ENCODE measurements at places on chromosomes 12 and 14. TPM values are rescaled to one million over a fixed set of nuclear protein-coding genes. Genes with fewer than 3 reads are reported as not detected.

Gene ACOT4
- 1.6 TPM for total RNA-seq

Gene ASB2
- total RNA-seq = 2.9 TPM

Gene NUMB
- total RNA-seq = 39.6 TPM

Gene KRT86
- total RNA-seq = not detected

Gene C12orf50
- total RNA-seq = not detected

Gene SDSL
- 0.48 TPM for total RNA-seq

Gene LMNTD1
- total RNA-seq = not detected

Gene MGAT4C
- not detected for total RNA-seq

DNA sequence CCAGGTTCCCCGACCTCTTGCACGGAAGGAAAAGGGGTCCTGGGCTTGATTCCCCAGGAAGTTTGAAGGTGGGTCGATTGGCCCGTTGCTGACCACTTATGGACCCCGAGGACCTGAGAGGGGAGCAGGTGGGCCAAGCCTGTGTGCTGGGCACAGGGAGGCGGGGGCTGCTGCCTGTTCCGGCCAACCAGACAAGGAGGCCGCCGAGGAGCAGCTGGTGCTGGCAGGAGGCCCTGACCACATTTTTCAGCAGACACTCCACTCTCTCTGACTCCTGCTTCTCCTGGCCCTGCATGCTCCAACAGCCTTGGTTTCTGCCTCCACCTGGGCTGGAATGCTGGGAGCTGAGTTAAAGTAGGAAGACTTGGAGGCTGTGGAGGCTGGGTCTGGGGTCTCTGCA, 42.8 kb downstream of the NOS1 start:
- DNase-seq = no peak

DNA sequence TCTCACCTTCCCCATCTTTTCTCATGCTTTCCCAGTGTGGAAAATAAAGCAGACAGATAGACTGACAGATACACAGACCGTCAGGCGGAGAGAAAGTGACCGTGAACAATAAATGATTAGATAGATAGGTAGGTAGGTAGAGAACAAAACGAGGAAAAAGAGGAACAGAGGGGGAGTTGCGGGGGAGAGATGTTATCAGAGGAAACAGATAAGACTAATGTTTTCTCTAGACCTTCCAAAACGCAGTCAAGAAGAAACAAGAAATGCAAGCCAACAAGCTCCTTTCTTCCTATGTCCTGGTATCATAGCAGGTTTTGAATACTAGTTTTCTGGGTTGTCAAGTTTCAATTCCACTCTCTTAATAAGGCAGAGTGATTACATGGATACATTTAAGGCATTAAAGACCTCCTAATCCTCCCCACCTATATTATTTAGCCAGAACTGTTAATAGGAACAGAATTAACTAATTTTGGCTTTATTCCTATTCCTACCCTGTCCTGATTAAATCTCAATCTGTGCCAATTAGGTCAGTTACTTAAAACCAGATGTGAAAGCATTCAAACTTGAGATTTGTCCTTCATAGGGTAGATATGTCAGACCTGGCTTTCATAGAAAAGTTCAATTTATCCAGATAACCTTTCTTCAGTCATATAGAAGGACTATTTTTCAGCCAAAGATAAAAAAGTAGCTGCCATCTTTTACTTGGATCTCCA, 89.0 kb upstream of the PTPRR start:
- DNase-seq = no peak

- no peak for DNase-seq
Observed at GRCh38 chr12:41277100-41277945, 89.2 kb downstream of the PDZRN4 start.

DNA sequence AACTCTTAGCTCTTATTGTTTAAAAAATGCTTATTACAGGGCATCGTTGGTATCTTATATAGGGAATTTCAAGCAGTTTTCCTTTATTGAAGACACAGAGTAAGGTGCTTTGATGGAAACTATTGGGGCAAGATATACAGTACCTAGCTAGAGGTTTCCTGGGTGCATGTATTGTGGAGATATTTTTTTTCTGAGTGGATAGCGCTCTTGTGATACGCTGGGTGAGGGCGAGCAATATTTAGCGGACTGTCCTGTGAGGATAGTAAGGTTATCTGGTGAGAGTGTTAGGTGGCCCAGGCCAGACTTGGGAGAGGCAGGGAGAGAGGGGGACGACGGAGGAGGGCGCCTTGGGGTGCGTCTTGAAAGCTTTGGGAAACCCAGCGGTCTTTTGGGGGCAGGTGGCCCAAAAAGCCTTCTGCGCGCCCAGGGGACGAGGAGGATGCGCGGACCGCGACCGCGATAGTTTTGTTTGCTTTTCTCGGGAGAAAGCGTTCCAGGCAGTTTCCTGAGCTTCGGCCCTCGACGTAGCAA, 596 bp upstream of the BICD1 start:
- no peak for DNase-seq

DNA sequence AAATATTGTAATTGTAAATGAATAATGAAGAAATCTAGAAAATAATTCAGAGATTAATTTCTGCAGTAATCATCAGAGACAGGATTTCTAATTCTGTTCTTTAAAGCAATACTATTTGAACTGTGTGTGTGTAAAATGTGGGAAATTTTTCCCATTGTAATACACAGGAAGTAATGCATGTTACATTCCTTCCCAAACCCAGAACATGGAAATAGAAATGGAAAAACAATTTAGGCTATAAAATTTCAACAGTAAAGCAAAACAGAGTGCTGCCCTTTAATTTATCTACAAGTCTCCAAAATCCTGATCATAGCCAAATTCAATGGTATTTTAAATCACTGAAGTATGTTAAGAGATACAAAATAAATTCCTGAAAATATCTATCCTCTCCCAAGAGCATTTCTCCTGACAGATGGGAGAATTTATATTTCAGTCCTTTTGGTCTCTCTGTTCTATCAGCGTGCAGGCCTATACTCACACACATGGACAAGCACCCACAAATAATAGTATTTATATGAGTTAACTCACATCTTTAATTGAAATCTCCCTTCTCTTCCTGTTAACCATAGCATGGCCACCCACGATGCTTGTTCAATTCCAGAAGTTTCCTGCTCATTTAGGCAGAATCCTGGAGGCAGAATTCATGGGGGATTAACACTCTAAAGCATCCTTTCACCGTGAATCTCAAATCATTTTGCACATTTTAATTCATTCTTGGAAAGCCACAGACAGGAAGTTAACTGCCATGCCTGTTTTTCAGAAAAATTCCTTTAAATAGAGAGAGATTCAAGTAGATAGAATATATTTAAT, 1465.4 kb upstream of the FLRT2 start:
- no peak for DNase-seq

DNA sequence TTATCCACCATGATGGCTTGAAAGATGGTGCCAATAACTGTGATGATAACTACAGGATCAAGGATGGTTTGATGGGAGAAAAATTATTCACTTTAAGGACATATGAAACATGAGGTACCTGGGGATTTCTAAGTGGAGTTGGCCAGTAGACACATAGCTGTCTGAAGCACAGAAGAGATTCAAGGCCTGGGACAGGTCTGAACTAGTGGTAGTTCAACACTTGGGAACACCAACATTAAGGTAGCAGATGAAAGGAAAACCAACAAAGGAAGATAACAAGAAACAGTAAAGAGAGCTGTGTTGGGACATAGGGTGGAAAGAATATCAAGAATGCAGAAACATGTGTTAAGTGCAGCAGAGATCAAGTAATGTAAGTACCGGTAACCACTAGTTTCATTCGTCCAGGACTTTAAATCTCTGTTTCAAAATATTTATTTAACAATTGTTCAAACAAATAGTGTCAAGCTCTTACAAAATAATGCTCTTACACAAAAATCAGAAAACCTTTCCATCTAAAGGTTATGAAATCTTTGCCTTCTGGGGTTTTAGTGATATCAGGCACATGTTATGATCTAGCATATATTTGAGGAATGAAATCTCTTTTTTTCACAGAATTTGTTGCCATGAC, 104.7 kb downstream of the ST8SIA1 start:
- DNase-seq = no peak

GRCh38 chr12:992647-993046, 1.6 kb downstream of the ERC1 start:
- no peak for DNase-seq

- no peak for DNase-seq
Observed at GRCh38 chr12:109435428-109436187, 41.5 kb downstream of the KCTD10 start.

DNA sequence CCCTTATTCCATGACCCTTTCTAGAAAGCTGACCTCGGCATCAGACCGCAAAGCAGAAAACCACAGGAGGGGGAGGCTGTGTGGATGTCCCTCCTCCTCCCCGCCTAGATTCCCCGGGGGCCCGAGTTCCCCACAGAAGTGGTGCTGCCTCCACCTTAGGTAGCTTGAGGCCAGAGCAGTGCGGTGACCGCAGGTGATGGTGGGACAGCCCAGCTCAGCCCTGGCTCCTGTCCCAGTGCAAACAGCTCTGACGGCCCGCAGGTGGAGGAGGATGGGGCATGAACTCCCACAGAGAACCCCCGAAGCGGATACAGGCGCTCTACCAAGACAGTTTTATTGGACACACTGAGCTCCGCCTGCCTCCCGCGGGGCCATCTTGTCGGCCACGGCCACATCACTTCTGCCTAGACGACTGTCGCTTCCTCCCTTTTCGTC, 19.5 kb downstream of the ARL6IP4 start:
- no peak for DNase-seq

- no peak for DNase-seq
Observed at GRCh38 chr14:82052778-82053177, 519.1 kb upstream of the SEL1L start.

GRCh38 chr12:8032242-8033152, at the start of gene FOXJ2:
FOXJ2 (plus strand) TSS chr12:8032716; CDS start chr12:8039833, 7,117 bp downstream.
- no peak for DNase-seq

- no peak for DNase-seq
Observed at GRCh38 chr14:47917344-47917954, 242.0 kb upstream of the MDGA2 start.

DNA sequence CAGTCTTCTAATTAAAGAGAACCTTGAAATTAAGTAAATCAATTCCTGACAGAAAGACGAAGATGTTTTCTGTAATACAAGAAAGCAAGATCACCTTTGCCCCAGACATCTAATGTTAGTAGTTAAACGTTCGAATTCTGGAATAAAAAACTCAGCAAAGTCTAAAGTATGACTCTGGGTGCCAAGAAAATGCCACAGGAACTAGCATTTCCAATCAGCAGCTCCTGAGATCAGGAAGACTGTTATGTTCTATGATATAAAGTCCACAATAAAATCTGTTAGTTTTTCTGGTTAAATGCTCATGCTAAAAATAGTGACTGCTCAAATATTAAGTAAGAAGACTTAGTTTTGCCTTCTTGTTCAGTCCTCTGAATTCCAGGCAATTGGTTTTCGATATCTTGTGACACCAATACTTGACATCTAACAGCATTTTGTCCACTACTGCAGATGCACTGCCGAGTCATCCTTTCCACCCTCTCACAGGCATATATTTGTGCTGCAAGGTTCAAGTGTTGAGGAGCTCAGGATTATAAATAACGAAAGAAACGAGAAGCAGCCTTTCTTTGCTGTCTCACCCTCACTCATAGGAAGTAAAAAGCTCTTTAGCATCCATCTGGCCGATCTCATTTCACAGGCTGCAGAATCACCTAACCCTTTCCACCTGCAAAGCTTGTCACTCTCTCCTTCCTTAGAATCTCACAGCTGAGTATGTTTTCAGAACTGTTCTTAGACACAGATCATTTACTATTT, 32.0 kb downstream of the SSH1 start:
- DNase-seq = no peak

GRCh38 chr12:64876388-64877071, 52.1 kb downstream of the TBC1D30 start:
- no peak for DNase-seq

DNA sequence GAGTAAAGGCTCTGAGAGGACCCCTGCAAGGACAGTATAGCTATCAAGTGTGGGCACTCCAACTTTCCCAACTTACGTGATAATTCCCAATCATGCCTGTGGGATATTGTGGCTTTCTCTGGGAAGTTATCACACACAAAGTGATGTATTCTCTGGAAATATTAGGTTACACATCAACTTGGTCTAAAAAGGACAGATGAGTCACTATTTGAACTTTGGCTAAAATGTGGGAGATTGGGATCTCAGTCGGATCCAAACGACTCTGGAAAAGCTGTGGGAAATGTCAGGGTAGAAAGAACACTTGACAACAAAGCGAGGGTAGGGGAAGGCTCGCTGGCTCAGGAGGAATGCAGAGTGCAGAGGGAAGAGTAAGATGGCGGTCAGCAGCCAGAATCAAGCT, 1048.9 kb downstream of the BCL11B start:
- no peak for DNase-seq

DNA sequence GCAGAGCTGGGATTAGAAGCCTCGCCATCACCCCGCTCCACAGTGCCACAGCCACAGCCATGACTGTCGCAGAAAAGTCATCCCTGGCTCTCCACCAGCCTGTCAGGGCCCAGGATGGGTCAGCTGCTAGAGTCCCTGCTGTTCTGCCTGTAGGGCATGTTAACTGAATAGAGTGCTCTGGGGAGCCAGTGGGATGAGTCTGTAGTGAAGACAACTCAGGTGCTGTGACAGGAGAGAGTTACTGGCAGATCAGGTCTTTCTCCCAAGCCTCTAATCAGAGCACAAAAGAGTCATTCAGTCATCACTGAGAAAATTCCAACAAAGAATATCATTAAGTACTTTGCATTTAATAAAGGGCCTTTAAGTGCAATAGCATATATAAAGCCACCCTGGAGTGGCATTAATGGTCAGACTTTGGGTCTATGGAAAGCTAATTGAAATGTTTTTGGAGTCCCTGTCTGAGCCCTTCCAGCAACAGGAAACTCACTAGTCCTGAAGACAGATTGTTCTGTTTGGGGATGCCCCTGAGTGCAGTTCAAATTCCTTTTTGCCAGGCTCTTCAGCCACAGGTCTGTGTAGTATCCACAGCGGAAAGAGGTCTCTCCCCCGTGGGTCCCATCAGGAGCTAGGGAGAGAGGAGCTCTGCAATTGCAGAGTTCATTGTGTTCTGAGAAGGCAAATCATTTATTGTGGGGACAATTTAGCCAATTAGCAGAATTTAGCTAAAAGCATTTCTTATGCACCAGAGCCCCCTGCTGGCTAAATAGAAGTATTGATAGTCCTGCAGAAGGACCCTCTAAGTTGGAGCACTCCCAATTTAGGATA, 45.2 kb upstream of the C14orf132 start:
- DNase-seq = no peak

- no peak for DNase-seq
Observed at GRCh38 chr14:73785336-73785833, 66.2 kb upstream of the PTGR2 start.

DNA sequence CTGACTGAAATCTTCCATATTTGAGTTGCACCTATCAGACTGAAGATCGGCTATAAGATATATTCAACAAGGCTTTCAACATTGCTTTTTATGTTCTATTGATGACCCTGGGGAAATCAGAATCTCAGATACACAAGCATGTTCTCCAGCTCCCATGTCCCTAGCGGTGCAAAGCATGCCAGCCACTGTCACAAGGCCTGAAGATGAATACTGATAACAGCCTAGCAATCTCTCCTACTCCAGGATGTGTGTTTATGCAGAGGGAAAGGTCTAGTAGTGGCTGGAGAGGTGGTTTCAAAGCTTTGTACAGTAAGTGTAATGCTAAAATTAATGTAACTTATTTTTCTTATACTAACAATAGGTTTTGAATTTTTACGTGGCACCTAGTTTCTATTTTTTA, 64.6 kb downstream of the SOX5 start:
- no peak for DNase-seq

GRCh38 chr12:113427882-113428281, 5.7 kb downstream of the SDSL start:
- no peak for DNase-seq

- DNase-seq = no peak
Observed at GRCh38 chr14:64973026-64973442, 898 bp upstream of the RAB15 start.

All from esophagus squamous epithelium (tissue), 5 donors.